GM03348 (cell line): ENCODE measurements at places on chromosomes 12 and 14.

DNA sequence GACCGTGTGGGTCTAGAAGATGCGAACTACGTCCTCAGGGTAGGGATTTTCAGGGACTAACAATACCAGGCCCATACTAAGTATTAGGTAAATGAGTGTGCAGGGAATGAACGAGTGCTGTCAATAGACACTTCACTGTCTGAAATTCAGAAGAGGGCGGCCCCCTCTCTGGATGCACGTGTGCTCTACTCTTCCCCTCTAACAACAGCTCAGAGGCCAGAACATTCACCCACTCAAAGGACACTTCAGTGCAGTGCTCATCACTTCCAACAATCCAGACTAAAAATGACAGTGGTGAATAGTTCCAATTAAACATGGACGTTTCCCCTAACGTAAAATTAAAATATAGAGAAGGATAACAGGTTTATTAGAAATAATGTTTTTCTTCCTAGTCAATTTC lies 199.9 kb downstream of the CALM1 start:
- no peak for DNase-seq

GRCh38 chr12:20453756-20454310 lies 85.5 kb downstream of the PDE3A start:
- no peak for DNase-seq

GRCh38 chr12:50564237-50564947 lies 59.6 kb downstream of the DIP2B start:
- DNase-seq = no peak

DNA sequence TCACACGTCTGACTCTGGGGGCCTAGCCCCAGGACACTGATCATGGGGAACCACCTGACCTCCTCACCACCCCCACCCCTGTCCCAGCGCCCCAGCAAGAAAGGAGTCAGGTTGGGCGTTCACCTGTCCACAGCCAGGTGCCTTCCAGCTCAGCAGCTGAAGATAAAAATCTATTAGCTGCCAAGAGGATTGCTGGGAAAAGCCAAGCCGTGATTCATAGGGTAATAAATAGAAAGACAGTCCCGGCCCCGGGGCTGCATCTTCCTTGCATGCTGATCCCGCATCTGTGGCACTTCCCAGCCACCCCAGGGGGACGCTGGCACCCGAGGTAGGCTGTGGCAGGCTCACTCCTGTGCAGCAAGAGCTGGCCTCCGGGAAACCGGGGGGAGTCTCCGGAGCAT lies 70.2 kb upstream of the NCOR2 start:
- no peak for DNase-seq

GRCh38 chr14:68191567-68192321 lies 372.2 kb downstream of the RAD51B start:
- no peak for DNase-seq

GRCh38 chr14:105168496-105168978 lies at the start of gene JAG2:
JAG2 (minus strand) TSS chr14:105168776; CDS start chr14:105168420, 356 bp downstream.
- DNase-seq = peak; percentile 58

DNA sequence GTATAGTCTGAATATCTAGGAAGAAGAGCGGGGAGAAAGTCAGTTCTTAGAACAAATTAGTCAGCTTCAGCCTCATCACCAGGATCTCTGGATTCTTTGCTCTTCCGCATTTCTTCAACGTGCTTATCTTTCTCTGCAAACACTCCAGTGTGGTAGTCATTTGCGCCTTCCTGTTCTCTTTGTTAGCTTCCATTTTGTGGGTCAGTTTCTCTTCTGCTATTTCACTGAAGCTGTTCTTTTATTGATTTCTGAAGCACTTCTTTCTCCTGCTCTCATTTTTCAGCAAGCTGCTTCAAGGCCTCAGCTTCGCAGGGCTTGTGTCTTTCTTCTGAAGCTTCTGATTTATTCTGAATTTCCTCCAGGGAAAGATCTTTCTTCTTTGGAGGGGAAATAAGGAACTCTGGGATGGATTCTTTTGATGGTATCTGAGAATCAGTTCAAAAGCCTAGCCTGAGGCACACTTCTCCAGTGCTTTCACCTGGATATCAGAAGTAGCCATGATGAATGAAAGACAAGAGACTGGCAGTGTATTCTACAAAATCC lies 13.5 kb downstream of the AMN1 start:
- DNase-seq = no peak

- DNase-seq = no peak
Observed at GRCh38 chr14:61501714-61502458, 180.5 kb downstream of the PRKCH start.

GRCh38 chr12:47903927-47904712 lies 674 bp downstream of the VDR start:
- DNase-seq = peak; percentile 87

- DNase-seq = peak; percentile 36
Observed at GRCh38 chr14:100677554-100678468, 48.9 kb upstream of the DLK1 start.

- DNase-seq = peak; percentile 54
Observed at GRCh38 chr12:100827901-100828520, 33.4 kb downstream of the ANO4 start.

DNA sequence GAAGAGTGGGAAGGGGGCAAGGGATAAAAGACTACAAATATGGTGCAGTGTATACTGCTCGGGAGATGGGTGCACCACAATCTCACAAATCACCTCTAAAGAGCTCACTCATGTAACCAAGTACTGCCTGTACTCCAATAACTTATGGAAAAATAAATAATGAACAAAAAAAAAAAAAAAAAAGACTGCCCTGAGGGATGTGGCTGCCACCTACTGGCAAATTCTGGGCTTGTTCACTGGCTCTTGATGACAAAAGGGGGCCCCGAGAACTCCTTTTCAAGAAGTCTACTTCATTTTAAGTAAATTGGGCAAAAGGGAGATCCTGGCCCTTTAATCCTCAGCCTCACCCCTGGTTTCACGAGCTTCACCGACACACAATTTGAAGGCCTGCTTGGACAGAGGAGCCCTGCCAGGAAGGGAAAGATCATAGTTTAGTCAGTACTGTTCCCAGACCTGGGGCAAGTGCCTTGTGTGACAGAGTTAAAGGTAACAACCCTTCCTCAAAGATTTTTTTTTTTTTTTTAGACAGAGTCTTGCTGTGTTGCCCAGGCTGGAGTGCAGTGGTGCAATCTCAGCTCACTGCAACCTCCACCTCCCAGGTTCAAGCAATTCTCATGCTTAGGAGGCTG lies 26.1 kb upstream of the STAC3 start:
- peak; percentile 49 for DNase-seq

DNA sequence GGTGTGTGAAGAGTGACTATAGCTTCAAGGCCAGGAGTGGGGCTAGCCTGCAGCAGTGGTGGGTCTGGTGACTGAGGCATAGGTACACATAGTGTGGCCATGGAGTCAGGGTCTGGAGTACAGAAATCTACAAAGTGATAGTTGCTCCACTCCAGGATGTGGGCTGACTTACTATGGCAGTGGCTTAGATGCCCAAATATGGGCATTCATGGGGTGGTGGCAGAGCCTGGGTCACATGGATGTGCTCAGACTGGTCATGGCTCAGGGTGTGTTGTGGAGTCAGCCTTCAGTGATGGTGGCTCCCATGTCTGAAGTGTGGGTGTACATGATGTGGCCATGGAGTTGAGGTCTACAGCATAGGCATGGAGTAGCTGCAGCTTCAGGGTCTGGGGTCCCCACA lies 27.3 kb downstream of the CLEC6A start:
- DNase-seq = no peak

DNA sequence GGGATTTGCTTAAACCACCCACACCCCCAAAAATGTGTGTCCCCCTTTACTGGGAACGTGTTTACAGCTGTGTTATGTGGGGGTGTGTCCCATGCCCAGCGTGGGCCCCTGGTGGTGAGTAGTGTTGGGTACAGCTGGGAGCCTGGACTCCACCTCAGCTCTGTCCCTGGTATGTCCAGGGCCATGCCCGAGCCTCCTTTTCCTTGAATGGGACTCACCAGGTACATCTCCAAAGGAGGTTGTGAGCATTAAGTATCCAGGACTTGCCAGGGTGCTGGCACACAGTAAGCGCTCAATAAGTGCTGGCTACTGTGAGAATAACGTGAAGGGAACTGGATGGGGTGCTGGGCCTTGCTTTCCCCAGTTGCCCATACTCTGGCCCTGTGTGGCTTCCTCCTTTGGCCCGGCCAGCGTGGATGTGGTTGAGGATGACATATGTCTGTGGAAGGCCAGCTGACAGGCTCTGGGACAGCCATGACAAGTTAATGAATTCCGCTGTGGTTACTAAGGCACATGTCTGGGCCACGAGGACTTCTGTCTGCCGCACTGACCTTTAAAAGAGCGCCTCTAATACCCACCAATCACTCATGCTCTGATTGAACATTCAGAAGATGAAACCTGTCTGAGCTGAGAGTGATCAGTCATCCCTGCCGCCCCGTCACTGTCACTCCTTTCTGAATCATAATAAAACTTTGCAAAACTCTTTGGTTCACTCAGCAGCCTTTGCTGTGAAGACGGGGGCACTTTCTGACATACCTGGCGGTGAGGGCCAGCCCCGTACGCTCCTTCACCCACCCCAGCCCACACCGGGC lies 74.7 kb downstream of the DIO3 start:
- DNase-seq = peak; percentile 6
